Kidney glomerular epithelial cell (primary cell): ENCODE measurements at places on chromosomes 5 and 9.

DNA sequence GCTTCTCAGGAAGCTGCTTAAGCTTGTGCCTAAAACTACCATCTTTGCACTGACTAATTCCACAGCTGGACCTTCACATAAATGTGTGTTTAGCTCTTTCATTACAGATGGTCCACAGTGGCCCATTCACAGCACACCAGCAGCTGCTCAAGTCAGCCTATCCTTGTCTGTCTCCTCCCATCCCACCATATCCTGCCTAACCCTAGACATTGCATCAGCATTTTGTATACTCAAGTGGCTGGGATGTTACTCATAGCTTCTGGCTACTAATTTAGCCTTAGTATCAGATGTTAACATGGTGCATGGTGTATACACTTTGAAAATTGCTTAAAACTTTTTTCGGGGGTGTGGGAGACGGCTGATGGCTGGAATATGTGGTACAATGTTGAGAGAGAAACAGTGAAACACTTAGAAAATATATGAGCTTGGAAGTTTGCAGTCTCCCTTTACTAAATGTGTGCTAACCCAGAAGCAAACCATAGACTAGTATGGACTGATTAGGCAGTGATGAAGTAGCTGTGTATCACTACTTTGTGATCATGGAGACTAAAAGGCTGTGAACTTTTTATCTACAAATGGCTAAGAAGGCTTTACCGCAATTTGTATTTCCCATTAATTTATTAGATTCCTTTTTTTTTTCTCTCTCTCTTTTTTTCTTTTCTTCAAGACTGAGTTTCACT is 83.1 kb downstream of the JMY start:
- peak; percentile 57 for DNase-seq

DNA sequence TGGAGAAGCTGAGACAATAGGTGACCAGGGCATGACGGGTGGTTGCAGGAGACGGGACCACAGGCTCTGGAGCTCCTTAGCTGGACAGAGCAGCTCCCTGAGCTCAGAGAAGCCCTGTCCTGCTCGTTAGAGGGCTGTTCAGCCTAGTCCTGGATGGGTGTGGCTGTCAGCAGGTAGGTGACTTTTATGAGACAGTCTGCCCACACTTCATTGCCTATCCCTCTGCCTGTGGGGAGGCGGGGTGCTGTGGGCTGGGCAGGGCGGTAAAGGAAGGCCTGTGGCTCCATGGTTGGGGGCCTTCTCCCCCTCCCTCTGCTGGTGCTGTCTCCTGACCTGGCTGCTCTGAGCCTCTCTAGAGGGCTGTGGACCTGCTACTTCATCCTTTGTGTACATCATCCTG is 134.6 kb downstream of the RXRA start:
- no peak for DNase-seq

DNA sequence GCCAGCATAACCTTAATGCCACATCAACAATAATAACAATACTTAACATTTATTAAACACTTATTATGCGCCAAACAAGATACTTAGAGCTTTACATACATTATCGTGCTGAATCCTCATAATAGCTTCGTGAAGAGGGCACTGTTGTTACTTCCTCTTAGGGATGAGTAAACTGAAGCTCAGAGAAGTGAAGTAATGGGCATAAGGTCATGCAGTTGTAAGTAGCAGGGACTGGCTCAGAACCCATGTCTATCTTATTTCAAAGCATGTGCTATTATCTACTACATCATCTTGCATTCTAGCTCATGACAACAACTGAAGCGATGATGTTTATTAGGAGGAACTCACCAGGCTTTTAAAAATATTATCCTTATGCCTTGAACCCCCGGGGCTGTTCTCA is 34.9 kb upstream of the PPP3R2 start:
- DNase-seq: no peak

DNA sequence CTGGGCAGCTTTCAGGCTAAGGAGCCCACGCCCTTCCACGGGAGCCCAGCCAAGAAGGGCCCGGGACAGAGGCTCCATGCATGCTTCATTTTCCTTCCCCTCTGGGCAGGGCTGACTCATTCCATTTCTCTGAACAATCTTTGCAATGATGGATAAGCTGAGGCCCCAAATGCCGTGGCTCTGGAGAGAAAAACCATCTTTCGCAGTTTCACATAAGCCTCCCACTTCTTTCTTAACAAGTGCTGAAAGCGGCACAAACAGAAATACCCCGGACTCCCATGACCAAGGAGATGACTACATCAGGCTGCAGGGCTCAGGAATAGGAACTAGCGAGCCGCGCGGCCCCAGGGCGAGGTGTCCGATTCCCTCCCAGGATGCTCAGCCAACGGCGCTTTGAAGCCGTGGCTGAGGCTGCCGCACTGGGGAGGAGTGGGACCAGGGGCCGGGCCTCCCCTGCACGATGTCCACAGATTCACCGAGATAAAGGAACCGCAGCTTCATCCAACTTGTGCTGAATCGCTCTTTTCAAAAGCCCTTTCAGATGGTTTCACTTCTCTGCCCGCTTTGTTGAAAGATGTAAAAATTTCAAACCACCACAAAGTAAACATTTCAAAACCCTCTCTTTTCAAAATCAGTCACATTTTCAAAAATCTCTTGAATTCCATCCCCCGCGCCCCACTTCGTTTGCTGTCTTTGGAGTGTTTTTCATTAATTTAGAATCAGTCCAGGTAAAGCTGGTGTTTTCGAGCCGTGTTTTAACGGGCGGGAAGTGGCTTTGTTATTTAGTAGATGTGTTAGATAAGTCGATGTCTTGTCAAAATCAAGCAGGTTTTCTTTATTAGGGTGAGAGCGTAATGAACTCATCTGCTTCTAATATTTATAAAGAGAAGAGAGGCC is 96.5 kb upstream of the LMX1B start:
- peak; percentile 45 for DNase-seq

GRCh38 chr5:141437221-141437620 is 6.9 kb downstream of the PCDHGA12 start:
- DNase-seq: no peak

DNA sequence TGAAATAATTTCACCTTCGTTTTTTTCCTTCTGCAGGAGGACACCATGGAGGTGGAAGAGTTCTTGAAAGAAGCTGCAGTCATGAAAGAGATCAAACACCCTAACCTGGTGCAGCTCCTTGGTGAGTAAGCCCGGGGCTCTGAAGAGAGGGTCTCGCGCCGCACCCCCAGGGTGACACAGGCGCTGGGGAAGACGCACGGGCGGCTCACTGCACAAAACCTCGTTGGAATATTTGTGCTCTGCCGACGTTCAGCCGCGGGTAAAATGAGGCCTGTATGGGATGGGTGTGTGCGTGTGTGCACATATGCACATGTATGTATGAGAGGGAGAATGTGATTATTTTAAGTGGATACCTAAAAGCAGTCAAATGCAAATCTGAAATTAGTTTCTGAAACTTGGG is 24.5 kb downstream of the QRFP start:
- no peak for DNase-seq

GRCh38 chr9:132006677-132007370 is 72.8 kb downstream of the MED27 start:
- no peak for DNase-seq

DNA sequence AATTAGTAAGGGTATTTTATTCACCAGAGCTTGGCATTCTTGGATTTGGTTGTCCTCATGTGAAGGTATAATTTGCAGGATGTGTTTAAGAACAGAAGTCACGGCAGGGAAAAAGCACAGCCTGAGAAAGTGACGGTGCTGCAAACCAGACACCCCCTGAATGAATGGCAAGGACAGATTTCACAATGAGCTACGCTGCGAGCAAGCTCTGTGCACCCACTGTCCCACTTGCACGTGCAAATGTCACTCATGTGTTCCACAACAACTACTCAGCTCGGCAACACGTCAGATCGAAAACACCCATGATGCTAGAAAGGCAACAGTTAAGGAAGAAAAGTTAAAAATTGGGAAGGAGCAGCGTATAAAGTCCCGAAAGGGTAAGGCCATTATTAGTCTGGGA is 168.9 kb downstream of the ROR2 start:
- no peak for DNase-seq

GRCh38 chr5:91283899-91284298 is 99.2 kb downstream of the ARRDC3 start:
- peak; percentile 44 for DNase-seq

- no peak for DNase-seq
Observed at GRCh38 chr5:74199005-74199404, 441.5 kb downstream of the ENC1 start.

- DNase-seq: no peak
Observed at GRCh38 chr5:60887746-60888145, 43.7 kb upstream of the ELOVL7 start.

DNA sequence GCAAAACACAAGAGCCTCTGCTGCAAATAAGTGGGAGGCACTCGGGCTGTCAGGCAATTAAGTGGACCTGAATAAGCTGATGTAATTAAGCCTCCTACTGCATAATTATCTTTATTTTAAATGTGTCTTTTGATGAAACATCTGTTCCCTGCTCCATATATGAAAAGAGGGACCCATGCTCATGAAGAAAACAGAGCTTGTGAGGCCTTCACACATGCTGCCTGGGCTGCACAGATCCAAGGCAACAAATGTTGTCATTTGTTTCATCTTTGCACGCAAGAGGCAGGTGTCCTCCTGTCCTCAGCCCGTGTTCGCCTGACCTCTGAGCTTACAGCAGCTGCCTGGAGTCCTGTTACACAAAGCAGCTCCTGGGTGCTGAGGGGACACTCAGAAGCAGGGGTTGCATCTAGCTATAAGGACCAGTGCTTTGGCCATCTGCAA is 381.1 kb downstream of the ZNF608 start:
- DNase-seq: no peak

- DNase-seq: no peak
Observed at GRCh38 chr9:135187365-135187764, 99.9 kb downstream of the OLFM1 start.

- no peak for DNase-seq
Observed at GRCh38 chr5:59616413-59616812, 277.1 kb downstream of the PDE4D start.

DNA sequence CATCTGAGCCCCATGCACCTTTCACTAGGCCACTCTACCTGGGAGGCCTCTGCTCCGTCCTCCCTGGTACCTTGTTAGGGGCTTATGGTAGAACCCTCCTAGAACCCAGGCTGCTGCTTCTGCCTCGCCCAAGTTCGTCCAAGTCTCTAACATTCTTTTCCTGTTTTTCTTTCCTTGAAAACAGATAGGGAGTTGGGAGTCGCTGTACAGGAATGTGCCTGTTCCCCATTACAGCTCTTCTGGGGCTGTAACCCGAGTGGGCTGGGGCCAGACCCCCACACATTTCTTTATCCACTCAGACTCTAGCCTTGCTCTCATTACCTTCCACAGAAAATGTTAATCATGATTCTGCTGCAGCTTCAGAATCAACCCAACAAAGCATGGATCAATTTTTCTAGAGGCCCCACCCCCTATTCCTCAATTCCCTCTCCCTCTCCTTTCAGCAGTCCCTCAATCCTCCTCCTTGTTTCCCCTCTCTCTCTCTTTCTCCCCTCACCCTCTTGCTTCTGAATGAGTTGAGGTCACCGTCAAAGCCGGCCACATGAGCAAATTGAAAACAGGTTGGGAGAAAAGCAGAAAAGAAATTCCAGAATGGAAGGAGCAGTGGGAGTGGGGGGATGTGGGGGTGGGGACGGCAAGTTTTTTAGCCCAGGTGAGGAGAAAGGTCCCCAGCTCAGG is 193.8 kb upstream of the TRIM32 start:
- no peak for DNase-seq

DNA sequence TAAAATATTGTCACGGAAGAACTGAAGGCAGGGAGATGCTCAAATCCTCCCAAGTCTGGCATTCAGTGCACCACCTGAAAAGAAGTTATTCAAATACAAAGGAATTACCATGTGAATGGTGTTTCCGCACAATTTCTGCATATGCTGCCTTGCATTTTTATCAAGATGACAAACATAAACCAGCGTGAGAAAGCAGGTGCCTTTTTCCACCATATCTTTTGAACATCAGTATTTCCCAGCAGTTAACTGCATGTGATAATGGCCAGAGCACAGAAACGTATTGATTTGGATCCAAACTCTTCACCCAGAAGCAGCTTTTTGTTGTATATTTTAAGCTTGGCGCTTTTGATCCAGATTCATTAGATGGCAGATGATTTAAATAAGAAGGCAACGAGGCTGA is 808.0 kb downstream of the TLE1 start:
- no peak for DNase-seq

DNA sequence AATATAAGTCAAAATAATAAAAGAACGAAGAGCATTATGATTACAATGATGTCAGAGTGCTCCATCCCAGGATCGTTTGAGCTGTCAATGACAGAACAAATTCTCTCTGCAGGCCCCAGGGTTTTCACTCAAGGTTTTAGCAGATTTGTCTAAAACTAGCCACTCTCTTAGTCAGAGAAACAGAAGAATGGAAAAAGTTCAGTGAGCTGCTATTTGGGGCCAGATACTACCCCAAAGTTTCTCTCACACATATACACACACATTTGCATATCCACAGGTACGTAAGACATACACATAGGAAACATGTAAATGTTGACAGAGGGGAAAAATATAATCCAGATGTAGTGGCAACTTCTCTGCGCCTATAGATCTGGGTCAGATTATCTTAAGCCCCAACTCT is 76.3 kb upstream of the SEMA6A start:
- no peak for DNase-seq

DNA sequence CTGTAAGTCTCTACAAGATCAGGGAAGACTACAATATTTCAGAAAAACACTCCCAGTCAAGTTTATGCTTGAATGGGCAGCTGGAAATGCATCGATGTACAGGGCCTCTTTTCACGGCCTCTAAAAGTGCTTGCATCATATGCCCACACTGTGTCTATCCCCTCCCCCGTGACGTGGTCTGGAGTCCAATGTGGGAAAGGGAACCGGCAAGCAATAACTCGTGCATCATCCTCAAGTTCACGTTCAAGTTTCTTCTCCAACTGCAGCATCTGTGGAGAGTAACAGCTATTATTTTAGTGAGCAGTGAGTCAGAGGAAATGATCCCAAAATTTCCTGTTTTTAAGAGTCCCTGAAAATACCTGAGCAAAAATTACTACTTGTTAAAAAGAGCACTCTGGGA is 22.3 kb downstream of the ATPSCKMT start:
- DNase-seq: no peak

GRCh38 chr5:108467563-108467962 is 85.7 kb upstream of the FBXL17 start:
- no peak for DNase-seq

DNA sequence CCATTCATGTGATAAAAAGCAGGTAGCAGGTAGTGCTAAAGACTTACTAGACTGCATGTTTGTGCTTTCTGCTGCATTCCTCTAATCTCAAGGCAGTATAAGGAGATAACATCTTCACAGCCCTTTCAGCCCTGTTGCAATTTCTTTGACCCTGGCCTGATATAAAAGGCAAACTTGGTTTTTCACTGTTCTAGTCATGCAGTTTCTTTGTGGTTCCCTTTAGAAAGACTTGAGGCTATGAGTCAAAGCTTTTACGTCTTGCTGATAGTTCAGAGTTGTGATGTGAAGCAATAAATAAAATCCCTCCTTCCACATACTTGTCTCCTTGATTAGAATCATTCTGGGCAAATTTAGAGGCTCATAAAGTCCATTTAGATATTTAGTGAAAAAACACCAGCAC is 88.6 kb upstream of the CDKN2B start:
- peak; percentile 54 for DNase-seq
